ENCODE measurements at places on chromosomes 1 and 21.

- no peak for DNase-seq
These were observed 18.9 kb downstream of the HSF2BP start for GRCh38 chr21:43640400-43640799.

GRCh38 chr1:195026792-195027191 lies 1581.4 kb downstream of the KCNT2 start:
- no peak for DNase-seq

- no peak for DNase-seq
These were observed 7.9 kb upstream of the PTBP2 start for GRCh38 chr1:96713649-96714048.

DNA sequence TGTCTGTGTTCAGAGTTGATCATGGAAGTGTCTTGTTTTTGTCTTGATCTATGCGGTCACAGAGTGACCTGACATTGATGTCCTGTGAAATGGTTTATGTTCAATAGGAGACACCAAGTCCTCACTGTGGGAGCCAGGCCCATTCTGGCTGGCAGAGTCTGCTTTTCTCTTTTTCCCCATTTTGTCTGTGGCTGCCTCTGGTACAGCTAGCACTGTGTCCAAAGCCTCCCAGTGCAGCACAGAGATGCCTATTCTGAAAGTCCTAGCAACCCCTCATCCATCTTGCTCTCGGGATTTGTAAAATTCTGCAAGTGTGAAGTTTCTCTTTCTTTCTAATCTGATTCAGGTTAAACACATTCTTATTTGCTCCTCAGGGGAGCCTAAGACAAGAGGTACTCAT lies 14.3 kb downstream of the TNN start:
- no peak for DNase-seq

GRCh38 chr1:112513112-112513870 lies 4.5 kb downstream of the WNT2B start:
- no peak for DNase-seq
